ENCODE measurements at places on chromosomes 6 and 20.

GRCh38 chr20:63461104-63461763, 11.2 kb downstream of the KCNQ2 start:
- no peak for DNase-seq

- DNase-seq, result no peak
Observed at GRCh38 chr6:26432627-26433201, 7.6 kb upstream of the BTN3A3 start.

DNA sequence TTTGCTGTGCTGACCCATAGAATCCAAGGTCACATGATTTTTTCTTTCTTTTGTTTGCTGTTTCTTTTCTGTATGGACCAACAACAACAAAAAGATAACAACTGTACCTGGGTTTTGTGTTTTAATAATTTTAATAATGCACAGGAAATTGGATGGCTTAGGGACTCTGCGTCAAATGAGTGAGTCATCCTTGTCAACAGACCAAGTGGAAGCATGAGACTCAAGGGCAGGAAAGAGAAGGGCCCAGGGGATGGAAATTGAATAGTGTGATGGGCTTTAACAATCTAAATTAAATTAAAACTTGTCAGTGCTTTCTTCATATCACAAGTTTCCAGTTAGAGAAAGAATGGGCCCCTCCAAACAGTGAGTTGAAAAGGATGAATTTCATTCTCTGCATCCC, 413.0 kb downstream of the PREX1 start:
- DNase-seq, result no peak

DNA sequence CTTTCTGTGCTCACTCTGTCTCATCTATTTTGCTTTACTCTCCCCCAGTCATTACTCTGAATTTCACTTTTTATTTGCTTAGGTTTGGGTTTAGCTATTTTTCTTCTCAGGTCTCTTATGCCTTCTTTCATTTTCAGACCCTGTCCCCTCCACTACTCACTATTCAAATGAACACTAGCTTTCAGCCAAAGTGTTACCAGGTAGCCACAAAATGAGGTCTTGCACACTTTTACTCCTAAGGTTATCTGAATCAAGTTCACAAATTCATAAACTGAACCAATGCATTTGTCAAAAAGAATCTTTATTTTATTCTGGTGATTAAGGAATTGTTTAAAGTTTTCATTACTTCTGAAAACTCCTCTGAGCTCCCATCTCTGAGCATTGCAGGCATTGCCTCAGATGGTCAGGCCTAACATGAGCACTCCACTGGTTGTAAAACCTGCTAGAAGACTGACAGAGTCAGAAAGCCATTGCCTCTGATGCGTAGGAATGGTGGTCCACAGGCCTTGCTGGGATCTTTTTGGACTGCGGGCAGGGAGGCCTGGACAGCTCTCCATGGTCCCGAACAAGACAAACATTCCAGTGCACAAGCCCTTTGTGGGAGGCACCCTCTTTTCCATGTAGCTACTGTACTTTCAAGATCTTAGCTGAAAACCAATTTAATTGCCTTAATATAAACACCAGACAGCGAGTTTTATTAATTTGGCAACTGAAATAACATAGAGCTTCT, 48.5 kb downstream of the FYN start:
- no peak for DNase-seq

DNA sequence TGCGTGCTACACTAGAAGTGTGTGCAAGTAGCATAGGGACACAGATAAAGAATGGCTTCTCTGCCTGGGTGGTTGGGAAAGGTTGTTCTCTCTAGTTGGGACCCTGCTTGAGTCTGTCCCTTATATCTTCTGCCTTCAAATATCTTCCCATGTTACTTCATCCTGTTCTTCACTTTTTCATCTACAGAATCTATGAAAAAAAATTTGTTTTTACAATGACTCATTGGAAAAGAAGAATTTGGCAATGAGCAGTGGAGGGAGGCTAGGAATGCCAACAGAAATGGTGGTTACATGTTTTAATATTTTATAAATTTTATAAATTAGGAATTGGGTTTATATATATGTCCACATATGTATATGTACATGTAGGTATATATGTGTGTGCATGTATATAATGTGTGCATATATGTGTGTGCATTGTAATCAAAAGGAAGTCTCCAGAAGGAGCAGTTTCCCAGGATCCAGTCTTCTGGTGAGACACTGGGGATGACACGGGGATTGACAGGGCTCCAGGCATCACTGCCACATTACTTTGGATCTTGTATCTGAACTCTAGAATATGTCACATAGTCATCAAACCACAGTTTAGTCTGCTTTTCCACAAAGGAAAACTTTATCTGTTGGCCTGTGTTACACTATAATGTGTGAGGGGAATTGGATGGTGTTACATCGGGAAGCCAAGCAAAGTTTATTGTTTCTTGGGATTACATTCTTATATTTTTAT, 75.3 kb upstream of the RIPOR2 start:
- no peak for DNase-seq

GRCh38 chr20:29878777-29879442, 1378.6 kb upstream of the DEFB115 start:
- DNase-seq, result no peak

GRCh38 chr6:149922642-149923326, at the start of gene RAET1G:
Gene RAET1G, minus strand, starts transcription at chr6:149923121. Its CDS starts 111 bp downstream, at chr6:149923010.
- peak; percentile 55 for DNase-seq

- no peak for DNase-seq
Observed at GRCh38 chr6:30601436-30601814, 15.6 kb downstream of the PPP1R10 start.

DNA sequence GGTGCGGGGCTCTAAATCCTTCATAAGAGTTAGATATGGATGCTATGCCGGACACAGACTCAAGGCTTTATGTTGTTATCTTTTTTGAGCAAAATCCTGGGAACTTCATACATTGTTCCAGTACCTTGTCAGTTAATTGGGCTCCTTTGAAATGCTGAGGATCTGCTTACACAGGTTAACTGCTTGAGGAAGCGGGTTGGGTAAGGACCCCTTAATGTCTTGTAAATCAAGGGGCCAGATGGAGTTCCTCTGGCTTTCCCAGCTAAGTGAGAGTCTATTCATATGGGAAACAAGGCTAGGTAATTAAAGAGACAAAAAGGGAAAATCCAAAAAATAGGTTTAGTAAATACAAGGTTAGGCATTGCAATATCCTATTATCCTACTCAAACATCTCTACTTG, 141.5 kb downstream of the OR2B2 start:
- no peak for DNase-seq

- DNase-seq, result no peak
Observed at GRCh38 chr20:47412083-47412482, 55.6 kb upstream of the ZMYND8 start.

GRCh38 chr20:9368893-9369292, 145.5 kb upstream of the LAMP5 start:
- DNase-seq, result no peak

DNA sequence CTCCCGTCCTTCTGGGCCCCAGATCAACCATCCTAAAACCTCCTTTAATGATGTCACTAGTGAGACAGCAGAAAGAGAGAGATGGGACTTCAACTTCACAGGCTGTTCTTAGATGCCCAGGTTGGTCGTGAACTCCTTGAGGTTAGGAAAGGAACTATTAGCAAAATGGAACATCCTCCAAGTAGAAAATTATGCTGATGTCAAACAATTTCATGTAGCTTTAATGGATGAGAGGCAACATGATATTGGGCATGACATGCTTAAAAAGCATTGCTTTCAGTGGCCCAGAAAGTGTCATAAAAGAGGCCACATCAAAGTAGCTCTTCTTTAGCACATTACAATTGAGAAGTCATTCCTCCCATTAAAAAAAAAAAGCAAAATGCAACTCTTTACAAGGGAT, 248.1 kb downstream of the PTPRT start:
- no peak for DNase-seq
